Kidney capillary endothelial cell (primary cell): ENCODE measurements at places on chromosomes 3 and 15.

DNA sequence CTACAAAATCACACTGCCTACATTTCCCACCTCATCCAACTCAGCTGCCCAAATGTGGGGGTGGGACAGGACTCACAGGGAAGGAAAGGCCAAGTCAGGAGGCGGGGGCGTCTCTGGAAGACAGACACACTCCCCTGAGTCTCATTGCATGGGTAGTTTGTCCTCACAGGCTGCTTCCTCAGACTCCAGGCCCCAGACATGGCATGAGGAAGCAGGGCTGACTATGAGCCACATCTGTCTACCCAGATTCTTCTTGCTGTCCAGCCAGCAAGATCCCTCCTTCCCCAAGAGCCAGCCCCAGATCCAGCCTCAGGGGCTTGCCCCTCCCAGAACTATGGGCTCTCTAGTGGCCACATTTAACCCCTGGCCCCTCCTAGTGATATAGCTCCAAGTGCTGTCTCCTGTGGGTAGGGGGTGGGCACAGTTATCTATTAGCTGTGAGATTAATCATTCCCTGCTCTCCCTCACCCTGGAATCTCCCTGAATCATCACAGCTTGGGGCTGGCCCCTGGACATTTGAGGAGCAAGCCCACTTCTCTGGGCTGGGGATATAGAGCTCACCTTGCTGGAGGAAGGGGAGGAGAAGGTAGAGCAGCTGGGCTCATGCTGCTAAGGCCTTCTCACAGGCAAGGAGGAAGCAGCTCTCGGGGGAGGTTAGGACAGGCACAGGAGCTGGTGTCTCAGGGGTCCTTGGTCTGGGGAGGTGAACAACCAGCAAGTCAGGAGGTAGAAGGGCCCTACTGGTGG, 2.1 kb upstream of the CCDC33 start:
- no peak for DNase-seq

DNA sequence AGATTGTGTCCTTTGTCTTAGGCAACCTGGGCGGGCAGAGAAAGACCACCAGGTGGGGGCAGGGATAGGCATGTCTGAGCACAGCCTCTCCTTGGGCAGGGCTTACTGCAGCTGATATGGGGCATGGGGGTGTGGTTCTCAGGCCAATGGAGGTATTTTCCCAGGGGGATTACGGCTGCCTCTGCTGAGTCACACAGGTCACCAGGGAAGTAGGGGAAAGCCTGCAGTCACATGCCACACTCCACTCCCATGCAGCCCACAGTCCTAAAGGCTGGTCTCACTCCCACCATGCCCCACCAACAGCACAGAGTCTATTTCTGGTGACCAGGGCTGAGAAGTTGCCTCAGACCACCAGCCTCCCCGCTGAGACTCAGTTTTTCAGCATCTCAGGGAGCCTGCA, 466.4 kb downstream of the DIPK2A start:
- DNase-seq = no peak

GRCh38 chr15:92448370-92448769, 54.7 kb downstream of the ST8SIA2 start:
- DNase-seq = no peak

DNA sequence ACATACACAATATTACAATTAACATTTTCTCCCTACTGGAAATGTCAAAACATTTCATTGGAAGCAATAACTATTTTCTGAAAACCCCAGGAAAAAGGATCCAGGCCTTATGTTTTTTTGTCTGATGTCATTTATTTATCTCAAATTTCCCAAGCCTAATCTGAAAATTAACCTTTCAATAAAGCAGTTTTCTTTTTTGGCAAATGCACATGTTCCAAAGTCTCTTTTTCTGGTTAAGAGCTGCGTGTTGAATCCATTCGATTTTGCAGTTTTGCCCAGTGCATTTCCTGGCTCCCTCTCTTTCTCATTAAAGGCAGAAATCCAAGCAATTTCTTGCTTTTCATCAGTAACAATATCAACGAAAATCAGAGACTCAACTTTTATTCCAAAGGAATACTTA, 222.3 kb downstream of the NR1D2 start:
- DNase-seq = no peak

DNA sequence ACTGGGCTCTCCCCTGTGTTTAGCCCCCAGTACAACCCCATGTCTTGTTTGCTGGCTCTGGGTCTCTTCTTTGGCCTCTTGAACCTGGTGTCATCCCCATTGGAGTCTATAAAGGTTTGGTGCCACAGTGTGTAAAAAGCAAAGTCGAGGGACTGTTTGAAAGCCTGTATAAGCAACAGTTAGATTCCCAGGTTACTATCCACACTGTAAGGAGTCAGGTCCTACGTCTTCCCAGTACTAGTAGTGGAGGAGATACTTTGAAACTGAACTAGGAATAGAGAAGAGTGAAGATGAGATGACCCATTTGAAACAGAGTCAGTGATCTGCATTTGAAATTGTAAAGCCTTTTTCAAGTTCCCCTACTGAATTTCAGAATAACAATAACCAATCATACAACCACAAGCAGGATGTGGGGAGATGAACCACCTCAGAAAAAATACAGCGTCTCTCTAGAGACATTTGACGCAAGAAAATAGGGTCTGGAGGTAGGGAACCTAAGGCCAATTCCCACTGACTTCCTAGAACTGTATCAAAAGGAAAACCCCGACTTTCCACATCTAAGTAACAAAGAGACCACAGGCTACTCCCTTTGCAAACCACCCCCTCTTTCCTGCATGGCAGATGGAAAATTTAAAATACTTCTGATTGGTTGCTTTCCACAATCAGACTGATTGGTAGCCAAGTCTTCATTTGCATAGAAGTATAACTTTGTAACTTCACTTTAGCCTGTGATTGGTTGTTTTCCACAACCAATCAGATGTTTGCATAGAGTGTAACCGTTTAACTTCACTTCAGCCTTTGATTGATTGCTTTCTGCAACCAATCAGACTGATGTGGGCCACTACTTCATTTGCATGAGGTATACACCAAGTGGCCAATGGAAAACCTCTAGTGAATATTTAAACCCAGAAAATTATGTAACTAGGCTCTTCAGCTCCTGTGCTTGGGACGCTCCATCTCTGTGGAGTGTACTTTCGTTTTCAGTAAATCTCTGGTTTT, 49.9 kb upstream of the NEDD4 start:
- no peak for DNase-seq

- no peak for DNase-seq
Observed at GRCh38 chr3:111212511-111212910, 140.9 kb downstream of the NECTIN3 start.

- DNase-seq = no peak
Observed at GRCh38 chr3:14473411-14473891, 66.7 kb downstream of the GRIP2 start.

- DNase-seq = no peak
Observed at GRCh38 chr3:105826778-105827634, 41.8 kb downstream of the CBLB start.

GRCh38 chr3:148227534-148227933, 470.2 kb upstream of the AGTR1 start:
- DNase-seq = no peak

DNA sequence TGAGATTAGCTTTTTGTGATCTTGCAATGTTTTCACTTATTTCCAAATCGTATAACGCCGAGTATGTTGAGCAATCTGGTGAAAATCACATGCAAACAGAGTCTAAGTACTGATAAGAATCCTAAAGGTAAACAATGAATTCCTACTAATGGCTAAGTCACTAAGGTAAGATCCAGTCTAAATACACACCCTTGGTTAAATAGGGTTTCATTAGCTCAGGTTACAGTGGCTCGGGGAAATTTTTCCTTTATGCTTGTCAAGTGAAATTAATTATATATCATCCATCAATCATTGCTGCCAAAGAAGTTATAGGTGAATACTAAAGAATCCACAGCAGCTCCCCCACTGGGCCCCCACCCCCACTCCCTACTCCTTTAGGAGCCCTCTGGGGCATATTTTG, 139.3 kb downstream of the SOX2 start:
- no peak for DNase-seq
